AG08395 (cell line): ENCODE measurements at places on chromosomes 12 and 14.

GRCh38 chr12:92718483-92718990, 15.7 kb downstream of the PLEKHG7 start:
- no peak for DNase-seq

GRCh38 chr12:119036878-119037825, 55.8 kb downstream of the SRRM4 start:
- no peak for DNase-seq

- no peak for DNase-seq
Measured at GRCh38 chr12:92218394-92219077, 72.9 kb upstream of the BTG1 start.

GRCh38 chr12:114335607-114336006, 70.3 kb downstream of the TBX5 start:
- no peak for DNase-seq

DNA sequence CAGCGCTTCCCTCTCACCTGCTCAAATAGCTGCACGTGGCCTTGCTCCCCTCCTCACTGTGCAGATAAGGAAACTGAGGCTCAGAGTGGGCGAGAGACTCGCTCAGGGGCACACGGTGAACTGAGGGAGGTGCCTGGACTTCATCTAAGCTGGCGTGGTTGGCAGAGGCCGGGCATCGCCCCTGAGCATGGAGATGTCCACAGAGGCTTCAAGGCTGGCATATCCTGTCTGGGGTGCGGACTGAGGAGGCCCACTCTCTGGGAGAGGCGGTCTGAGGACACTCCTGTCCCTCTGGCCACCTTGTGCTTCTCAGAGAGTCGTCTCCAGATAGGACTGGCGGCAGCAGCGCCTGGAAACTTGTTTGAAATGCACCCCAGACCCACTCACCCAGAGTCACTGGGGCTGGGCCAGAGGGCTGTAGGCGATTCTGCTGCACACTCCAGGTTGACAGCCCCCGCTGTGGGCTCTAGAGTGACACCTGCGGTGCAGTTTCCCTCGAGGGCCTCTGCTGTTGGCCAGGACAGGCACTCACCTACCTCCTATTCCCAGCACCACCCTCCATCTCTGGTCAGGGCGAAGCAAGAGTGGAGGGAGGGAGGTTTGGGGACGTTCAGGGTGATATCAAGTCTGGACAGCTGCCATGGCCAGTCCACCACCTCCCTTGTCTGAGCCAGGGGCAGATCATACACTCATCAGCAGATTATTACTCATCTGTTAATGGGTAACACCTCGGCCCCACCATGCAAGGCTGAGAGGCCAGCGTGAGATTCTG, 11.2 kb upstream of the LBHD2 start:
- no peak for DNase-seq

DNA sequence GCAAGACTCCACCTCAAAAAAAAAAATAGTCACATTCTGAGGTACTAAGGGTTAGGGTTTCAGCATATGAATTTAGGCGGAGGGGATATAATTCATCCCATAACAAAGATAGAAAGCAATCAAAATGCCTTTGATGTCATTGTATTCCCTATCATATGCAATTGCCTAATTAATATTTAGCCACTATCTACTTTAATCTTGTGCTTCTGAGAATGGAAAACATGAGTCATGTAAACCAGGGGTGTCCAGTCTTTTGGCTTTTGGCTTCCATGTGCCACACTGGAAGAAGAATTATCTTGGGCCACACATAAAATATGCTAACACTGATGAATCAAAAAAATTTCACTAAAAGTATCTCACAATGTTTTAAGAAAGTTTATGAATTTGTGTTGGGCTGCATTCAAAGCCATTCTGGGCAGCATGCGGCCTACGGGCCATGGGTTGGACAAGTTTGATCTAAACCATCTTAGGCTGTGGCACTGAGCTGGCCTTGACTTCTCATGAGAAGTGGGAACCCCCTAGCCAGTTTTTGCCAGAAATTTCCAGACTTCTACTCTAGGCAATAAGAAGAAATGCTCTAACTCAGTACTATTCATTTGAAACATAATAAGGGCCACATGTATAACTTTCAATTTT, 219.8 kb downstream of the PTPRO start:
- DNase-seq: no peak

DNA sequence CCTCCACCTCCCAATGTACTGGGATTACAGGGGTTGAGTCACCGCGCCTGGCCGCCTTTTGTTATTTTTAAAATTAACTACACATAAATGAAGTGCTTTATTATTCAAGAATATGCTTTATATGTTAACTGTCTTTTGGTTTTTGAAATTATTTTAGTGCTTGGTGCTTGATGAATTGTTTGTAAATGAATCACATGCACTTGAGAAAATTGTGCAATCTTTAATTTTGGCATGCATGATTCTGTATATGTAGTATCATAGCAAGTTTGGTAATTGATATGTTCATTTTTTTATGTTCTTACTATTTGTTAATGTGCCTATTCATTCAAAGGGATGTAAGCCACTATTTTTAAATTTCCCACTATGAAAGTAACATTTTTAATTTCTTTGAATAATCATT, 440.9 kb downstream of the NAV3 start:
- no peak for DNase-seq

GRCh38 chr12:111368291-111368787, 556 bp downstream of the PHETA1 start:
- DNase-seq: peak; percentile 31

- no peak for DNase-seq
Measured at GRCh38 chr12:6582196-6582595, 14.1 kb upstream of the NOP2 start.

DNA sequence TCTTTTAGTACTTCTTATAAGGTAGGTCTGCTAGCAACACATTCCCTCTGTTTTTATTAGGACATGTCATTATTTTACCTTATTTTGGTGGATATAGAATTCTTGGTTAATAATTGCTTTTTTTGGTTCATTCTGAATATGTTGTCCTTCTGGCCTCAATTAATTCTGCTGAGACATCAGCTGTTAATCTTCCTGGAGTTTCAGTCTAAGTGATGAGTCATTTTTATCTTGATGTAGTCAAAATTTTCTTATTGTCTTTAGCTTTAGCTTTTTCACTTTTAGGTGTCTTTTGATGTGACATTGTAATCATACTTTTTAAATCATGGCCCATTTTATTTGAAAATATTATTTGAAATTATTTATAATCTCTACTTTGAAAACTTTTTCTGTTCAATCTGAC, 104.9 kb upstream of the PMCH start:
- DNase-seq: peak; percentile 4

- DNase-seq: no peak
Measured at GRCh38 chr12:57063991-57064685, 14.2 kb upstream of the MYO1A start.

GRCh38 chr14:100762901-100763300, 36.2 kb downstream of the DLK1 start:
- no peak for DNase-seq

DNA sequence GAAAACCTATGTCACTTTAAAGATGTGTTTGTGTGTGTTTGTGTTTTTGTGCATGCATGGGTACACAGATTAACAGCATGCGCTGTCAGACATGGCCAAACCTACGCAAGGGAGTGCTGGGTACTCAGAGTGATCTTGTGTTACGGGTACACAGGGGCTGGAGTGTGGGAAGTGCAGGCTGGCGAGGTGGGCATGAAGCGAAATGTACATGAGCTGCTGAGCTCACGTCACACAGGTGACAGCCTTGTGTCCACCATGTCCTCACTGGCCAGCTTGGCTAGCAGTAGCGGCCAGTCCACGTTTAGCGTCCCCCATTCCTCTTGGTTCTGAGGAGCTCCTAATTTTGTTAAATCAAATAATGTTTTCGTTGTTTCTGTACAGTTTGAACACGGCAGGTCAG, 979.7 kb upstream of the TMEM132C start:
- no peak for DNase-seq

DNA sequence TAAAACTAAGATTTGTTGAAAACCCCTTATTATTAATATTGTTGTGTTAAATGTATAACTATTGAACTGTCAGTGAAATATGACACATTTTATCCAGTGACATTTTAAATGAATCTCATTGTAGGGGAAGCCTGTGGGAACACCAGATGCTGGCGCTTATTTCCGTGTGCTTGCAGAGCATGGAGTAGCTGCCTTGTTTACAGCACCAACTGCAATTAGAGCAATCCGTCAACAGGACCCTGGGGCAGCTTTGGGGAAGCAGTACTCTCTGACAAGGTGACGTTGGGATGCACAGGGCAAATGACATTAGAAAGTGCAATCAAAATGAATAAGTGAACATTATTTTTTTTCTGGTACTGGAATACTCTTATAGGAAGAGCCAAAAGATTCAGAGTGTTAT, 96.8 kb downstream of the ACSS3 start:
- DNase-seq: no peak

DNA sequence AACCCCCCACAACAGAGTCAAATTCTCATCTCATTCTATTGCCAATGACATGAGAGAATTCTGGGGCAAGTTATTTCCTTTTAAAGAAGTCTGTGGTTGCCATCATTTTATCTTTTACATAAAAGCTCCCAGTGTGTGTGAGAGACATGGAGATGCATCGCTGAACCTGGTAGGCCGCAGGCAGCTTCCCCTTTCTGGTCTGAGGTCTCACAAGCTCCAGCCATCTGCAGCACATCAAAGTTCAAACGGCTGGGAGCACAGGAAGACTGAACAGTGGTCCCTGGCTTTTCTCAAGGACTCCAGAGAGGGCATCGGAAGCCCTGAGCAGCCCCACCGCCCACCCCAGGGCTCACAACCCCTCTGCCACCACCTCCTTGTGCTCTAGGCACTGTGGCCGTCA, 141.7 kb downstream of the RIMBP2 start:
- DNase-seq: no peak

DNA sequence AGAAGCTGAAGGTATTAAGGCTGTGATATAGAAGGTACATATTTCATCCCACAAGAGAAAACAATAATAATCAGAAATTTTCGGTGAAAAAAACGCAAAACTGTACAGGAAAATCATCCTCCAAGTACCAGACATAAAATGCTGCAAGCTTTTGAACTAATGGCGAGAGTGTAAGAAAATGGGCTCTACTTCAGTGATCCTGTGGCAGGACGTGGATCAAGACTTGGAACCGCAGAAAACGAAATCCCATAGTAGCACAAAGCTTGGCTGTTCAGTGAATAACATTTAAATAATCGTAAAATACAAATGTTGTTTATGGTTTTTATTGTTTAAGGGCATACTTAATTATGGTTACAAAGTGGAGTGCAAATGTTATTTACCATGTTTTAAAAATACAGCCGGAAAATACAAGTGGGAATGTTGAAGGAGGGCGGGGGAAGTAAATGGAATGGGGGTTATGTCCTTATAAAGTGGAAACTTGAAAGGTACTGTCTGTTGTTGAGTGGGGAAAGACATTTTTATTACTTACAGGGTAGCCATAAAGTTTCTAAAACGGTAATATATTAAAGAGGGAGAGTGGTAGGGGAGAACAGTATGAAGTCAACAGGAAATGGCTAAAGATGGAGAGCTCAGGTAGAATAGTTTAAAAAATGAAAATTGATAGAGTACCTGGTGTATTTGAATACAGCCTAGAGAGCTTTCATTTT, 1.1 kb downstream of the SMIM10L1 start:
- peak; percentile 25 for DNase-seq

- no peak for DNase-seq
Measured at GRCh38 chr14:48582938-48583337, 907.5 kb upstream of the MDGA2 start.

DNA sequence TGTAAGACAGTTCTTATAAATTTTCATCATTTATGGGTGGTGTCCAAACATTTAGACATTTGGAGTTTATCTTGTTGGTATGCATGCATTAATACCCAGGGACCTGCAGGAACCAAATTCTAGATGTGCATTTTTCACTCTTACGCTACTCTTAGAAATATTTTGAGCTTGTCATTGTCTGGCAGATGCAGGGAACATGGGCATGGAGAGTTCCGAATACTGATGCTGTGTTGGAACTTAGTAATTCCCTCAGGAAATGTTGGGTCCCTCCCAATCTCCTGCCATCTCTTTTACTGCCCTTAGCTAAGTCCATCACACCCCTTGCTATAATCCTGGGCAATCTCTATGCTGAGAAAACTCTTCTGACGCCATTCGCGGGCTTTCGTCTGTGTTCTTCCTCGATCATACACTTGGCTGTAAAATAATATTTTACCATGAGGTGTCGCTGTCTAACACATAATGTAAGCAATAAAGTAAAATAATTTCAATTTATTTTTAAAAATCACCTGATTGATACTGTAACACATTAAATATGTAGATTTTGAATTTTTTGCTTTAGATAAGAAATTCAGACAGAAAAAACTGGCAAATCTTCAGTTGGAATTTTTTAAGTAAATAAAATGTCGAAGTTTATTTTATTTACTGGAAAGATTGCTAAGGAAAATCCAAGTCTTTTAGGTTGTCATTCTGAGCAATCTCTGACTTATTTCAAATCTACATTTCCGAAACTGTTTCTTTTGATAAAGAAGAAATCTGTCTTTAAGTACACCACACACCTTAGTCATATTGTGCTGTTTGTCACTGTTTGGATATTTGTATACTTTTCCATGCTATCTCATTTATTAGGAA, 304.1 kb upstream of the SSTR1 start:
- peak; percentile 34 for DNase-seq

DNA sequence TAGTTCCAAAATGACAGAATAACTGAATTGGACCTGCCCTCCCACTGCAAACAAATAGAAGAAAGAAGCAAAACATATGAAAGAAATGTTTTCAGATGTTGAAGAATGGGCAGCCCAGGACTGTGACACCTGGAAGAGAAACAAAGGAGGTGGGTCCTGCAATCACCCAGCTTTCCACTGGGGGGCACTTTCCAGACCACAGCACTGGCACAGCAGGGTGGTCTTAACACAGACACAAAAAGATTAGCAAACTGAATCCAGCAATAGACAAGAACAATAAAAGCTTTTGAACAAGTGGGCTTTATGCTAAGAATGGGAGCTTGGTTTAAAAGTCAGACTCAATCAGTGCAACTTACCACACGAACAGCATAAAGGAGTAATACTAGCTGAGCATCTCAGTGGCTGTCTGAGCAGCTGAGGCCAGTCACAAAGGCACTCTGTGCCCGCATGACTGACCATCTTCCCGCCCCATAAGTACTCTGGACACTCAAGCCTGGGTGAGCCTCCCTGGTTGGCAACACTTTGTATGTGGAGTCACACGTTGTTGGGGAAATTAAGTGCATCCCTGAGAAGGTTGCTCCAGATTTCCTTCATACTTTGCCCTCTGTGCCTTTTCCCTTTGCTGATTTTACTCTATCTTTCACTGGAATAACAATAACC, 27.7 kb downstream of the JKAMP start:
- no peak for DNase-seq

GRCh38 chr12:110919720-110920119, 659 bp downstream of the MYL2 start:
- DNase-seq: no peak

- no peak for DNase-seq
Measured at GRCh38 chr14:64561631-64562030, 11.9 kb downstream of the PPP1R36 start.

GRCh38 chr14:22487401-22487800, 101.6 kb downstream of the DAD1 start:
- no peak for DNase-seq
